ENCODE measurements at places on chromosomes 6 and 20. TPM values are rescaled to one million over a fixed set of nuclear protein-coding genes. Genes with fewer than 3 reads are reported as not detected.

Gene UNC93A
- not detected for total RNA-seq

Gene ZNF311
- total RNA-seq: 0.23 TPM

- no peak overlapping the region for H3K27ac ChIP-seq
- H3K36me3 ChIP-seq: peaks cover 7% of the 10 kb centered on the region
- no peak for DNase-seq
Measured at GRCh38 chr20:8646716-8647115, 422.2 kb upstream of the PLCB4 start.

Gene CNR1
- not detected for total RNA-seq

- H3K27me3 ChIP-seq: no peaks in the 10 kb centered on the region
- no peaks in the 10 kb centered on the region for H3K36me3 ChIP-seq
- H3K27ac ChIP-seq: peak overlapping the region; percentile 87
- DNase-seq: peak; percentile 68
- H3K4me1 ChIP-seq: peaks cover 30% of the 10 kb centered on the region
- no peak overlapping the region for H3K4me3 ChIP-seq
Measured at GRCh38 chr6:52333840-52334200, 28.1 kb upstream of the PAQR8 start.

DNA sequence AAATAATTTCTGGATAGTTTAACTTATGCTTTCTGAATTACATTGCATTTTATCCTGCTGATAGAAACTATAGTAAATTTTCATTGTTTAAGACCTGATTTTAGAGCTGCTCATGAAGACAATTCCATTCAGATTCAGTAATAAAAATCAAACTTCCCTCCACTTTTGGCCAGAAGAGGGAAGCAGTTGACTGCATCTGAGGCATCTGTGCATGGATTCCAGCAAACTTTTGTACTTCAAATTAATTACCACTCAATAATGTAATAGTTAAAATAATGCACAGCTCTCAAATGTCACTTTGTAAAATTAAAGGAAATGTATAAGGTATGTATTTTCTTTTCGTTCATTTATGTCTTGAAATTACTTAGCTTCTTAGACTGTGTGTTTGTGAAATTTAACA, 64.2 kb upstream of the SLC35B3 start:
- no peaks in the 10 kb centered on the region for H3K36me3 ChIP-seq
- H3K27ac ChIP-seq: no peak overlapping the region
- no peaks in the 10 kb centered on the region for H3K4me1 ChIP-seq
- DNase-seq: no peak
- H3K4me3 ChIP-seq: no peak overlapping the region
- no peaks in the 10 kb centered on the region for H3K27me3 ChIP-seq

Gene RBBP8NL
- total RNA-seq: not detected

DNA sequence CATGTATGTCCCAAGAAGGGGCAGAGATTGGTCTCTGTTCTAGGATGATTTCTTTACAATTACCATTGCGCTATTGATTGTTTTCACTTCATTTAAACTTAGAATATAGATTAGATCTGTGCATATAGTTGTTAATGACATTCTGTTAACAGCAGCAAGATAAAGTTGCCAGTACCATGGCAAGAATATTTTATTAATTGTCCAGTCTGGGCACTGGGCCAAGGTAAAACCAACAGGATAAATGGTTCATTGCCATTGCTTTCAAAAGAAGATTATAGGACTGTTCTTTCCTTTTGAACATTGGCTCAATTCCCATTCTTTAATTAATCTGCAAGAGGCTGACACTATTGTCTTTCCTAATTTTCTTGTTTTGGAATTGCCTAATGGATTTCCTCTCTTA, 592.4 kb downstream of the RFPL4B start:
- H3K4me3 ChIP-seq: no peak overlapping the region
- no peaks in the 10 kb centered on the region for H3K36me3 ChIP-seq
- DNase-seq: no peak
- H3K27ac ChIP-seq: no peak overlapping the region

GRCh38 chr6:27280540-27281000, 31.5 kb downstream of the POM121L2 start:
- H3K27ac ChIP-seq: no peak overlapping the region
- peaks cover 80% of the 10 kb centered on the region for H3K27me3 ChIP-seq
- H3K4me1 ChIP-seq: no peaks in the 10 kb centered on the region

GRCh38 chr6:4487538-4487937, 288.7 kb upstream of the CDYL start:
- H3K4me3 ChIP-seq: no peak overlapping the region
- no peaks in the 10 kb centered on the region for H3K4me1 ChIP-seq

Gene TXLNB
- total RNA-seq: 0.50 TPM

DNA sequence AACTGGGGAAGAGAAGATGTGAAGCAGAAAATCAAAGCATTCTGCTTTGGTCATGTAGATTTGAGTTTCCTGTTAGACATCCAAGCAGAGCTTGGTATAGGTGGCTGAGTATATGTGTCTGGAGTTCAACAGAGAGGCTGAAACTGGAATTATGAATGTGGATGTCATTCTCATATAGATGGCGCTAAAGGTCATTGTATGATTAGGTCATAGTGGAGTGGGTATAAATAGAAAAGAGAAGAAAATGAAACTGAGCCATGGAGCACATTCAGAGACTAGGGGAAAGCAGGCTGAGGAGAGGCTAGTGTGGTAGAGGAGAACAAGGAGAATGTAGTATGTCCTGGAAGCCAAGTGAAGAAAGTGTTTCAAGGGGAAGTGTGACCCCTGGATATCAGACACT, 295.6 kb upstream of the PLN start:
- no peaks in the 10 kb centered on the region for H3K4me1 ChIP-seq
- H3K36me3 ChIP-seq: no peaks in the 10 kb centered on the region

GRCh38 chr6:15259766-15260098, 13.9 kb downstream of the JARID2 start:
- no peak overlapping the region for H3K4me3 ChIP-seq
- DNase-seq: no peak
- H3K27me3 ChIP-seq: no peaks in the 10 kb centered on the region
- no peak overlapping the region for H3K27ac ChIP-seq

- H3K36me3 ChIP-seq: no peaks in the 10 kb centered on the region
- no peak for DNase-seq
- no peak overlapping the region for H3K4me3 ChIP-seq
- no peak overlapping the region for H3K27ac ChIP-seq
Measured at GRCh38 chr6:2865694-2866151, 24.1 kb upstream of the SERPINB1 start.

GRCh38 chr6:64266351-64266821, 630.8 kb downstream of the PHF3 start:
- no peaks in the 10 kb centered on the region for H3K36me3 ChIP-seq
- no peak for DNase-seq
- no peak overlapping the region for H3K27ac ChIP-seq
- no peak overlapping the region for H3K4me3 ChIP-seq

Gene ELOVL2
- total RNA-seq: not detected

Gene C20orf202
- 0.75 TPM for total RNA-seq

DNA sequence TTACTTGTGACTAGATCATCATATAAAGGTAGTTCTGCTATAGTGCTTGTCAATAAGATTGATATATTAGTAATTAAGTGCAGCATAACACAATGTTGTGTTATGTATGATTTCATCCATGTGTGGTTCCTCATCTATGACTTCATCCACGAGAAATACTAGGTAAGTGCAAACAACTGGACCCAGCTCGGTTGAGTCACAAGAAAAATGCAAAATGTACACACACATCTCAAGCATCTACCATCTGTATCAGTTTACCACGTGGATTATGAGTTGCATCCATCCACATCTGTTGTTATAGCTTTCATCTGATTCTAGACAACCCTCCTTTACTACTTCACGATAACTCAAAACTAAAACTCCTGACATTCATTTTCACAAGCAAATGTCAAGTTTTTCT, 517.0 kb upstream of the CITED2 start:
- no peak overlapping the region for H3K27ac ChIP-seq
- no peaks in the 10 kb centered on the region for H3K4me1 ChIP-seq
- DNase-seq: no peak
- H3K36me3 ChIP-seq: no peaks in the 10 kb centered on the region
- H3K27me3 ChIP-seq: no peaks in the 10 kb centered on the region

- H3K27ac ChIP-seq: no peak overlapping the region
- H3K4me3 ChIP-seq: no peak overlapping the region
- H3K36me3 ChIP-seq: no peaks in the 10 kb centered on the region
- H3K4me1 ChIP-seq: peaks cover 16% of the 10 kb centered on the region
- peaks cover 80% of the 10 kb centered on the region for H3K27me3 ChIP-seq
Measured at GRCh38 chr6:108163267-108163643, 2.6 kb upstream of the NR2E1 start.

- no peak for DNase-seq
- H3K4me3 ChIP-seq: no peak overlapping the region
- no peaks in the 10 kb centered on the region for H3K36me3 ChIP-seq
- H3K4me1 ChIP-seq: peaks cover 25% of the 10 kb centered on the region
- no peak overlapping the region for H3K27ac ChIP-seq
Measured at GRCh38 chr6:93418033-93418407, 1.3 kb downstream of the EPHA7 start.

GRCh38 chr6:22699151-22699550, 129.8 kb downstream of the HDGFL1 start:
- no peak overlapping the region for H3K27ac ChIP-seq
- H3K36me3 ChIP-seq: no peaks in the 10 kb centered on the region
- no peaks in the 10 kb centered on the region for H3K27me3 ChIP-seq
- no peak overlapping the region for H3K4me3 ChIP-seq

DNA sequence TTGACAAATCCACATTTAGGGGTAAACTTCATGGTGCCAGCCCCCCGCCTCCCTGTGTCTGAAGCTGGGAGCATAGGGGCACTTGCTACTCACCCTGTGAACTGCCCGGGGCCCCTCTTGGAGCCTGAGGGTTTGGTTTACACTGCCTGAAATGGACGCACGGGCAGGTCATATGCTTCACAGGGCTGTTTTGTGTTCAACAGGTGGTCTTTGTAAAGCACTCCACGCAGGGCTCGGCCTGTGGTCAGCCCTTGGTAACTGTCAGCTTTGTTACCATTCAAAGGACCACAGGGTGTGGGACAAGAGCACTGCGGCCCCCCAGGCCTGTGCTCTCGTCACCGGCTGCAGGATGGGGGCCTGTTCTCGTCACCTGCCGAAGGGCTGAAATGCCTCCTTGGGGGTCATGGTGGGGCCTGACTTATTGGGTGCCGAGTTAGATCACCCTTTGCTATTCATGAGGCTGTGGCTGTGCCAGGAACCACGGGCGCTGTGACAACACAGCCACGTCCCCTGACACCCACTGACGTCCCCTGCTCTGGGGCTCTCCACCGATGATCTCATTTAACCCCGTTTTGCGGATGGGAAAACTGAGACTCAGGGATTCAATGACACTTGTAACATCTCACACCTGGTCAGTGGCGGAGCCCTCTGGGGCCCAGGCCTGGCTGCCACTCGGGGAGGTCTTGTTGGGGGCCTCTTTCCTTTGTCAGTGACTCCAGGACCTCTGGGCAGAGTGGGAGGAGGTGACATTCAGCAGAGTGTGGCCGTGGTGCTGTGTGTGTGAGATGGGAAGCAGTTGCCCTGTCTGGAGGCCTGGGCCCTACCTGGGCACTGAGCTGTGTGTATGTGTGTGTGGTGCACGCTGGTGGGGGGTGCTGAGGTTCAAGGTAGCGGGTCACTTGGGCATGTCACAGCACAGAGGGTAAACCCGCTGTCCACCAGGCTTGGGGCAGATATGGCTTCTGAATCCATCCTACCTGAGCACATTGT, 24.9 kb downstream of the ZBP1 start:
- H3K36me3 ChIP-seq: no peaks in the 10 kb centered on the region
- H3K4me3 ChIP-seq: no peak overlapping the region
- H3K27ac ChIP-seq: no peak overlapping the region
- H3K4me1 ChIP-seq: peaks cover 12% of the 10 kb centered on the region

DNA sequence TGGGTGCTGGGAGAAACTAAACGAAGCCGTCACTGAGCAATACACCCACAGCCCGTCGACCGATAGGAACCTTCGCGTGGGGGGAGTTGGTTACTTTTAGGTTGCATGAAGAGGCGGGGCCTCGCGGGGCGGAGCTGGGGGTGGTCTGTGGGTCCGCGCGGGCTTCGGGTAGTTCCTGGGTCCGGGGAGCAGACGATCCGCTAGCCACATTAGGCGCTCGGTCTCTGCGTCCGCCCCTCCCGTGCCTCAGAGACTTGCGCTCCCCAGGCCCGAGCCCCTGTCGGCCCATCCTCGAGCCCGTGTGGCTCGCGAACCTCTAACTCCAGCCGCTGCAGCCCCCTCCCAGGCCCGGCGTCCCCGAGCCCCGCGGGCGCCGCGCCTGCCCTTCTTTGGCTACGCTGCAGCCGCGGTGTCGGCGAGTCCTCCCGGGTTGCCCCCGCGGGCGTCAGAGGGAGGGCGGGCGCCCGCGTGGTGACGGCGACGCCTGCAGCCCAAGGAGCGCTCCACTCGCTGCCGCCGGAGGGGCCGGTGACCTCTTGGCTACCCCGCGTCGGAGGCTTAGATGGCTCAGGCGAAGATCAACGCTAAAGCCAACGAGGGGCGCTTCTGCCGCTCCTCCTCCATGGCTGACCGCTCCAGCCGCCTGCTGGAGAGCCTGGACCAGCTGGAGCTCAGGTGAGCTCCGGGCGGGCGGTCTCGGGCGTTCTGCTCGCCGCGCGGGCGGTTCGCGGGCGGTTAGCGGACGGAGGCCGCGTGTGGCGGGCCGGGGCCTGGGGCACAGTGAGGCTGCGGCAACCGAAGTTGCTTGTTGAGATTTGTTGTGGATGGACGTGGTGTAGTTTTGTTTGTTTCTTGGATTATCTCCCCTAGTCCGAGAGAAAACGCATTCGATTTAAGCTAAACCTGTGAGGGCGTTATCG, at the start of gene BAG2:
Gene BAG2 (plus strand): TSS at position 191 of the 920 bp plus-strand sequence. CDS start 372 bp downstream, at position 563.
- H3K27ac ChIP-seq: peak within 1 kb of the TSS; percentile 81
- DNase-seq: peak; percentile 90
- peaks cover 11% of the 10 kb centered on the region for H3K4me1 ChIP-seq
- H3K4me3 ChIP-seq: peak within 1 kb of the TSS; percentile 74

Gene POPDC3
- total RNA-seq: not detected

DNA sequence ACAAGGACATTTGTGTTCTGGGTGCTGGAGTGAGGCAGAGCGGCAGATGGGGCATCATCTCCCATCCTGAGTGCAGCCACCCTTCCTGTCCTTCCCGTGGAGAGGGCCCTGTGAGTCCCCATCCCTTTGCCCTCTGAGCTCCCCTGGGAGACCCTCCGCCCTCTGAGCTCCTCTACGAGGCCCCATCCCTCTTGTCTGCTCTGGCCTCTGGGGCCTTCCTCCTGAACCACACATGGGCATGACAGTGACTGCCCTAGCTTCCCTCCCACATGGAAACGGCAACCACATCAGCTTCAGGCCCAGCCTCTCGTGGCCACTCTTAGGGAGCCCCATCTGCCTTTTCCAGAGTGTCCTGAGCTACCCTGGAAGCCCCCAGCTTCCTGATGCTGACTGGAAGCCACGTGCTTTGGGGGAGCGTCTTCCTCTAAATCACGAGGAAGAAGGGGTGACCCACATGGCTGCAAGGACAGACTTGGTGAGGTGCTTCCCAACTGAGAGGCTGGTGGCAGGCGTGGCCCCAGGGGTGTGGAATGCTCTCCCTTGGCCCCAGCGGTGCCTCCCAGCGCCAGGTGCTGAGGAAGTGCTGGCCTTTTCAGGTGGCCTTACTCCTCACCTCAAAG, 52.6 kb downstream of the GINS1 start:
- H3K4me3 ChIP-seq: no peak overlapping the region
- no peaks in the 10 kb centered on the region for H3K27me3 ChIP-seq
- H3K36me3 ChIP-seq: no peaks in the 10 kb centered on the region
- no peak for DNase-seq
- H3K4me1 ChIP-seq: peaks cover 2% of the 10 kb centered on the region
- no peak overlapping the region for H3K27ac ChIP-seq

- no peak overlapping the region for H3K27ac ChIP-seq
- no peak for DNase-seq
- H3K36me3 ChIP-seq: no peaks in the 10 kb centered on the region
- H3K4me1 ChIP-seq: peaks cover under 1% of the 10 kb centered on the region
- H3K27me3 ChIP-seq: no peaks in the 10 kb centered on the region
- no peak overlapping the region for H3K4me3 ChIP-seq
Measured at GRCh38 chr6:87827346-87827745, 125.3 kb upstream of the AKIRIN2 start.
